Activated T-helper 1 cell treated with anti-CD3 and anti-CD28 coated beads, Interleukin-12 subunit alpha, Interleukin-12 subunit beta, Interleukin-2, Interleukin-4 antibody, amounts not matched to agents 30 ng/mL and 10 ng/mL and 1 ng/mL, durations not matched to agents 14 hours and 24 hours and 36 hours (primary cell): ENCODE measurements at places on chromosomes 13 and 19. TPM values are rescaled to one million over a fixed set of nuclear protein-coding genes. Genes with fewer than 3 reads are reported as not detected.

DNA sequence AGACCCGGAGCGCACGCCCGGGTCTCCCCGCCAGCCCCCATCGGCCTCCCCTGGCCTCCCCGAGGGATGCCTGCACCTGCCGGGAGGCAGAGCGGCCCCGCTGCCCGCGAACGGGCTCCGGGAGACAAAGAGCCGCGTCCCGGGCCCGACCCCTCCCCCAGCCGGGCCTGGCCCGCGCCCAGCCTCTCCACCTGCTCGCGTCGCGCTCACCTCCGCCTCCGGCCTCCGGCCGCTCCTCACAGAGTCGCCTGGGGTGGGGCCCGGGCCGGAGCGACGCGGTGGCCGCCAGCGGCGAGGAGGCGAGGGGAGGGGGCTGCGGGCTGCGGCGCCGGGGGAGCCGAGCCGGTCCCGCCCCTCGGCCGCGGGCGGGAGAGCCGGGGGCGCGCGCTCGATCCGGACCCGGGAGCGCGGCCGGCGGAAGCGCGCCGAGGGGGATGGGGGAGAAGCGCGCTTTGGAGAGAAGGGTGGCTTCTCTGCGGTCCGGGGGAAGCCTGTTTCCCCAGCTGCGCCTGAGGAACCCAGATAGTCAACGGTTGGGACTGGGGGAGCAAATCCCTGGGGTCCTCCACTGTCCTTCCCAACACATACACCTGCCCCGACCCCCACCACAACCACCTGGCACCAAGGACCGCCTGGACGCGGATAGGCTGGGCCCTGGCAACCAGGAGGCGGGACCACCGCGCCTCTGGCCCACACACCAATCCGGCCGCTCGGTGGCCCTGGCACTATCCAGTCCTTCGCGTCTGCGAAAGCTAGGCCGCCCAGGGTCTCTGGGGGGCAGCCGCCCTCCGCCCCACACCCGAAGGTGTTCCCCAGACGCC, at the start of gene PRR36:
PRR36 (minus strand) TSS at position 315 of the 821 bp plus-strand sequence. CDS start 701 bp downstream, outside the sequence.
- DNase-seq, result no peak

GRCh38 chr13:91825516-91825915, 427.1 kb downstream of the GPC5 start:
- DNase-seq, result no peak

DNA sequence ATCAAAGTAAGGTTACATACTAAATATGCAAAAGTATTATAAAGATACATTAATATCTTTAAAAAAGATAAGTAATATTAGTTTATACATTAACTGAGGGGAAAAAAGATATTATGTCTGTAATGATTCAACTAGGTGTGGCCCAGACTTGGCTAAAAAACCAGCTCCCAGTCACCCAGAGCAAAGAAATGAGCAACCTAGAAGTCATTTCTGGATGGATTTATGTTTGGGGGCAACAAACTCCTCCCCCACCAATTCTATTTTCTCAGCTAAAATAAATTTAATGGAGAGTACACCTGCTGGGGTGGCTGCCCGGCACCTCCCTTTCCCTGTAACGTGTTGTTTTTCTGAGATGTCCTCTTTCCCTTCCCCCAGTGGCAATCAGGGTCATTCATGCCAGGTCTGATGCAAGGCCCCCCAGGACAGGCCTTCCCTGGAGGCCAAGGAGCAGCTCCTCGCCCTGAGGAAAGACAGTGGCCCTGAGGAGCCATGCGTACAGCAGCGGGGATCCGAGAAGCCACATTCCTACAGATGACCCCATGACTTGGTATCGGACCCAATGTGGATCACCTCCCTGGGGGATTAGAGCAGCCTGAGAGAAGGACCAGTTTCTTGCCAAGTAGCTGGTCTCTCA, 78.6 kb upstream of the DOCK9 start:
- DNase-seq, result no peak

DNA sequence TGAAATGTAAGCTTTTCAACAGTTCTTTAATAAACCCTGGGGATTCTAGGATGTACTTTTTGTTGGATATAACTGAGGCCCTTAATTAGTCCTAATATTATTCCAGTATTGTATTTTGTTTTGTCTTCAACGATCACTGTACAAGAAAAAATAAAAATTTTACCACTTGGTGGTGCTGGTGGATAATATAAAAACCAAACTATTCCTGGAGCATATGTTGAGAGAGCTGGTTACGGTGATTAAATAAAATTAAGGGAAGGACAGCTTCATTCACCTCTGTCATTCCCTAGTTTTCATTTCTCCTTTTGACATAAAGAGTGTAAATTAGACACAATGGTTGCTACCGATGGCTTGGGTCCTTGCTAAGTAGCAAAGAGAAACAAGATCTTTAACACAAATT, 598.6 kb upstream of the PCDH20 start:
- no peak for DNase-seq

GRCh38 chr13:103866048-103866447, 799.8 kb upstream of the SLC10A2 start:
- DNase-seq, result no peak

- no peak for DNase-seq
Observed at GRCh38 chr13:21625366-21625765, 21.4 kb upstream of the MICU2 start.

GRCh38 chr13:93345770-93346169, 119.2 kb downstream of the GPC6 start:
- DNase-seq, result no peak

GRCh38 chr13:100387416-100387815, 201.2 kb downstream of the GGACT start:
- DNase-seq, result no peak

- DNase-seq, result no peak
Observed at GRCh38 chr13:39269411-39269810, 231.2 kb downstream of the NHLRC3 start.

DNA sequence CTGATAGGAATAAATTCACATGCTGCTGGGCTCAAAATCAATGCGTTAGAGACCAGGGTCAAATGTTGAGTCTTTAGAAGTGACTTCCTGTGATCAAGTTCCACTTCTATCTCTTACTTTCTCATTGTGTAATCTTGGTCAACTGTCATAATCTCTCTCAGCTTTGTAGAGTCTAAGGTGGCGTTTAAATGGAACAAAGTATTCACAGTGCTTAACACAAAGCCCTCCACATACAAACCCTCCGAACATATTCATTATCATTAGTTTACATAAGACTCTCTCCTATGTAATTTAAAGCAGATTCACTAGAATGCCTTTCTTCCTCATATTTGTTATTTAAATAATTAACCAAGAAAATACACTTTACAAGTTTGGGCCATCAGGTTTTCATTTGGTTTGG, 1044.1 kb downstream of the EFNB2 start:
- no peak for DNase-seq

DNA sequence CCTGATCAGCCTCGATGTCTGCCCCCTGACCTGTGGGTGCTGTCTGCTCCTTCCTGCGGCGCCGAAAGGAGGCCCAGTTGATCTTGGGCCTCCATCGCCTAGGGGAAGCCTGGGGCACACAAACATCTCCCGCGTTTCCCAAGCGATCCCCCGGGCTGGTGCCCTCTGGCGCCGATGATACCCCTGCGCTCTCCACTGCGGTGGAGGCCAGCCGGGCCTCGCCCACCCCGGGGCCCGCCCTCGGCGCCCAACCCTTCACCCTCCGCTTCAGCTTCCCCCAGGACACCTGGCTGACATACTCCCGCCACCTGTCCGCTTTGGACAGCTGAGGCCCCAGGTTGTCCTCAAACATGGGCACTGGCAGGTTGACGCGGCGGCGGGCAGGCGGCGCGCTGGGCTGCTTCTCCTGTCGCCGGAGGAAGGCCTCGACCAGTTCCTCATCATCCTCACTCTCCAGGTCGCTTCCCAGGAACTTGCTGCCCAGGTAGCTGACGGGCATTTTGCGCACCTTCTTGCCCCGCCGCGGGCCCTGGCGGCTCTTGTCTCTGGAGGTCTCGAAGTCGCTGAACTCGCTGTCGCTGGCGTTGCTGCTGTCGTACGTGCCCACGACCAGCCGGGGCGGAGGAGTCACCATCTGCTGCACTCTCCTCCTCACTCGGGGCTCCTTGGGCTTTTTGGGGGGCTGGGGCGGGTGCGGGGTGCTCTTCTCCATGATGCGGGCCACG, 1.3 kb downstream of the CCDC8 start:
- no peak for DNase-seq

DNA sequence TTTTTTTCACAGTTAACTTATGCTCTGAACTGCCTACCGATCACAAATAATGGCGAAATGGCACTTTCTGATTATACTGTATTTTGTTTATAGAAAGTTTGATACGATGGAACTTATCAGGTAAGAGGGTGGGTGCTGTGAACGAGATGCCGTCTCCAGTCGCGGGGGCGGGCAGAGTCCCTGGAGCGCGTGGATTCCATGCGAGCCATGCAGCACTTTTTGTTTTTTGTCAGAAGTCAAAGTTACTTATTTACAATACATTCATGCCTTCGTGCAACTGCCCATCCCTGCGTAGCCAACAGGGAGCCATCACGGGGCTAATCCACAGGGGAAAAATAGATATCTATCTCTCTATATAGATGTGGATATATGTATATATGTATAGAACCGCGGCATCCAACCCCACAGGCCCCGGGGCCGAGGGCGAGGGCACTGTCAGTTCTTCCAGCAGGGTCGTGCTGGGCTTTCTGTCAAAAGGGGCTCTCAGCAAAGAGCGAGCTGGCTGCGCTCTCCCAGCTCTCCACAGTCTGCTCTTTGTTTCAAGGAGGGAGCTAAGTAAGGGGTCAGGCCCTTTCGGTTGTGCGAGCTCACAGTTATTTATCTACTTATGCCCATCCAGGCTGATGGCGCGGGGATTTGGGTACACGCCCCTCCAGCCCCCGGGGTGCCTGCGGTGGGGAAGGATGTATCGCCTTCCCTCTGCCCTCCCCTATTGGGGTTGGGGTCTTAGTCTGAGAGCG, 3.4 kb downstream of the SLITRK1 start:
- DNase-seq, result no peak

- DNase-seq, result no peak
Observed at GRCh38 chr13:105450784-105451183, 1084.7 kb downstream of the EFNB2 start.

DNA sequence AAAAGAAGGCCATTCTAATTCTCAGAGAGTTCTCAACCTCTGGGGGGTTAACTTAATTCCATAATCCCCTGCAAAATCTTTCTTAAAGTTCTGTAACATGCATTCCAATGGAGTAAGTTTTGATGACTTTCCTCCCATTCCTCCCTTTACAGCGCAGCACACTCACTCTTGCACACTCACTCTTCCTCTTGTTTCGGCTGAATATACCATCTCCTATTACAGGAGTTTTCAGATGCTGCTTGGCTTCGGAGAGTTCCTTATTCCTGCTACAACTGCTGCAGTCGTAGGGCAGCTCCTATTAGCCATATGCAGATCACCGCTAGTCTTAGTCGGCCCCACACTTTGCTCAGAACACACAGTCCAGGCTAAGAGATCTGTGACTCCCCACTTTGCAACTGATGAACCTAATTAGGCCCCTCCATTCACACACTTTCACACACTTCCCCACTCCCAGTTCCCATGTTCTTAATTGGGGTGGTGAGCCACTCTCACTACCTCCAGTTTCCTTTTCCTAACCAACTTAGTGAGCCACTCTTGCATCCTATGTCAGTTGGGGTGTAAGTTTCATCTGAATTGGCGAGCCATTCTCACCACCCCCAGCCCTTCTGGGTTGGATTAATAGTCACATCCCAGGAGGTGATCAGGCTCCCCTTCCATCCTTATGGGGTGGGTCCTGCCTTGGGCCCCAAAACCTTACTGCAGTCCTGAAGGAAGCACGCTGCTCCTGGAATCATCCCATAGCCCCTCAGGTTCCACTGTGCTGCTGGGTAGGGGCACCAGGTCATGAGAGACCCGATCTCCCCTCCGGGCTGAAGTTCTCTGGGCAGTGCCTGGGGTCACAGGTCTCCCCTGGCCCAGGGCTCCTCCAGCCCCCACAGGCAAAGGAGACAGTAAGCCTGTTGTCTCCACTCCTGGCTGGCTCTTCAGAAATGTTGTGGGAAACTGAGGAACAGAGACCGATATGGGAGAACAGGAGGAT, 53.9 kb downstream of the OR10H4 start:
- DNase-seq, result no peak

DNA sequence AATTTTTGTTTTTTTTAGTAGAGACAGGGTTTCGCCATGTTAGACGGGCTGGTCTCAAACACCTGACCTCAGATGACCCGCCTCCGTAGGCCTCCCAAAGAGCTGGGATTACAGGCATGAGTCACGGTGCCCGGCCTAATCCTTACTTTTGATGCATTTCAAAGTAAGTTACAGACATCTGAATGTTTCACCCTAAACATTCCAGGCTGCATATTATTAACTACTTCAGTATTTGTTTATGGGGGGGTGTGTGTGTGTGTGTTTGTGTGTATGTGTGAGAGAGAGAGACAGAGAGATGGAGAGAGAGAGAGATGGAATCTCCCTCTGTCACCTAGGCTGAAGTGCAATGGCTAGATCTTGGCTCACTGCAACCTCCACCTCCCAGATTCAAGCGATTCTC, 13.1 kb downstream of the SULT2B1 start:
- DNase-seq, result no peak

- DNase-seq, result no peak
Observed at GRCh38 chr13:46405457-46405856, 18.4 kb upstream of the RUBCNL start.

DNA sequence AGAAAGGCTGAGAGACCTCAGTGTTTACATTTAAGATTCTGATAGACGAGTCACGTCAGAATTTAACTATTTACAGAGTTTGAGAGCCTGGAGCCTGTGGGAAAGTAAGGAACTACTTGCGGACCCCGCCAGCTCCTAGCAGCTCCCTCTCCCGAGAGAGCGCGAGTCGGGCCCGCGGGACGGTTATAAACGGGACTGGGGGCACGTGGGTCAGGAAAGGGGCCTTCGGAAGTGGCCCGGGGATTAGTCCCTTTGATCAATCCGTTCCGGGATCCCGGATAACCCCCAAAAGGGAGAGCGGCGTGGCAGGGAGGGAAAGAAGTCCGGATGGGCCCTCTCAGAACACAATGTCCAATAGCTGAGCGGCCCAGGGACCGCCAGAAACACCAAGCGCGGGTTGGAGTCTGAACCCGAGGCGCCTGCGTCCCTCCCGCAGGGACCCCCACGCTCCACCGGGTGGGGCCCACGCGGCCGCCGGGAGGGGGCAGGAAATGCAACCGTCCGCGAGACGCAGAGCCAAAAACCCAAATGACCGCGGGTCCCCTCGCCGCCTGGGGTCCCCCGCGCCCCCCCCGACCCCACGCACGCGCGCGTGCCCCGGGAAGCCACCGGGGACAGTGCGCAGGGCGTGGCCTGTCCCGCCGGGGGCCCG, 3.6 kb downstream of the ZIC5 start:
- no peak for DNase-seq

- peak; percentile 62 for DNase-seq
Observed at GRCh38 chr13:99386911-99387788, 80.0 kb upstream of the GPR183 start.

DNA sequence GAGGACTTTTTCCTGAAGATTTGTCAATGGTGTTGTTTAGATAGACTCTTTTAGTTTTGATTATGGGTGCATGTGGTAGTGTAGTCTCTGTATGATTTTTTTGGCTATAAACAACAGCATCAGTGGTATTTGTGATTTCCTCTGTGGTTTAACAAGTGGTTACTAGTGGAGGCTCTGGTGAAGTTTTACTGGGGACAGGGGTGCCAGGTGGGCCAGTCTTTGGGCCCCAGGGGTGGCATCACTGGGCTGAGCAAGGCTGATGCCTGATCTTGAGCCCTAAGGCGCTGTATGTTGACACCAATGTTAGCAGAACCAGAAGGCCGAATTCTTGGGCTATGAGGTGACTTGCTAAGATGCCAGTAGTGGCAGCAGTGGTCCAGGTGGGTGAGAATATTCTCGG, 811.4 kb downstream of the DACH1 start:
- DNase-seq, result no peak

The LILRA1 gene
- total RNA-seq, result not detected in 2 replicates
